Kidney (tissue), 22 donors: ENCODE measurements at places on chromosomes 12 and 14. TPM values are rescaled to one million over a fixed set of nuclear protein-coding genes. Genes with fewer than 3 reads are reported as not detected.

- DNase-seq = no peak
Observed at GRCh38 chr14:72512925-72513324, 381.0 kb downstream of the DPF3 start.

GRCh38 chr14:43014338-43014737, 1407.7 kb downstream of the LRFN5 start:
- DNase-seq = no peak

- DNase-seq = no peak
Observed at GRCh38 chr12:128664501-128664900, 159.3 kb downstream of the SLC15A4 start.

Gene MTERF2
- 26.2 TPM for polyA plus RNA-seq

Gene IGF1
- 0.71 TPM for polyA plus RNA-seq

- DNase-seq = no peak
Observed at GRCh38 chr12:29625359-29625953, 128.0 kb upstream of the OVCH1 start.

GRCh38 chr12:12282761-12283425, 16.0 kb upstream of the LRP6 start:
- no peak for DNase-seq

DNA sequence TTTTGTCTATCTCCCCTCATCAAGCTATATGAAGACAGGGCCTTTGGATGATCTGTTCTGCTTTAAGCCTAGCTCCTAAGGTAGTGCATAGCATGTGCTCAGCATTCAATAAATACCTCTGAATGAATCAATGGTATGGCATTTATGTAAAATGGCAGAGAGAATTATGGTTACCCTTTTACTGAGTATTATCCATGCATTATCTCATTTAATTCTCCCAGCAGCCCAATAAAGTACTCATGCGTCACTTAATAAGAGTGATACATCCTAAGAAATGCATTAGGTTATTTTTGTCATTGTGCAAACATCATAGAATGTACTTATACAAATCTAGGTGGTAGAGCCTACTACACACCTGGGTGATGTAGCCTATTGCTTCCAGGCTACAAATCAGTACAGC, 269.7 kb downstream of the KSR2 start:
- DNase-seq = no peak

DNA sequence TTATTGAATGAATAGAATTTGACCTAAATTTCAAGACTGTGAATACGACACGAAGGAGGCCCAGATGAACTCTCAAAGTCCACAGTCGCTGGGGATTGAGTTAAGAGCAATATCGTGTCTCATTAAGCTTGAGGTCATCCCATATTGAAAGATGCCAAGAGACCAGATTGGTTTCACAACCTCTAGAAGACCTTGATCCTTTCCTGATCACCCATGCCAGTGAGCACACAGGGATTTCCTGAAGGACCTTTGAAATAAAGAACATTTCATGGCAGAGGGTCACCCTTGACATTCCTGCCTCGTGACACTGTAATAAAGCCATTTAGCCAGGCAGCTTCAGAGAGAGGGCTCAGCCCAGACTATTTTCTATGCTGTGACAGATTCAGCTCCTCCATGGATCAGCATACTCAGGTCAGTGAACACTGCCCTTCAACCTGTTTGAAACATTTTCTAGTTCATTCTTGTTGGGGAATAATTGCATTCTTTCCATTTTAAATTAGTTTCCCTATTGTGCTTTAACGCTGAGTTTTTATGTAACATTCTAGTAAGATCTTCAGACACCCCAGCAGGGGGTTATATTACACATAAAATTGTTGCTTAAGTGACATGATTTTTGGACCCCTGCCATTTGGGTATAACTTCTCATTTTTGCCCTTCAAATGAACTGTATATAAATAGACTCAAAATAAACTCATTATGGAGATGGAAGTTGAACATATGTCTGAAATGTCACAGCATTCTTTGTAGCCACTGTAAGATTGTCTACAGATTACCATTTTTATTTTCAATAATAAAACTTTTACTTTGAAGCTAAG, 213.2 kb downstream of the C12orf50 start:
- no peak for DNase-seq

Gene NKX2-1
- polyA plus RNA-seq = not detected

Gene PIANP
- 0.45 TPM for polyA plus RNA-seq

Gene CEBPE
- polyA plus RNA-seq = not detected

Gene SPIC
- not detected for polyA plus RNA-seq

GRCh38 chr12:91400271-91400670, 217.7 kb upstream of the DCN start:
- DNase-seq = no peak

Gene LIN7A
- 9.9 TPM for polyA plus RNA-seq

- DNase-seq = no peak
Observed at GRCh38 chr14:101781240-101782061, 19.9 kb downstream of the PPP2R5C start.
